ENCODE measurements at places on chromosomes 2 and 18.

GRCh38 chr18:45456090-45457021 is 158.9 kb upstream of the SLC14A2 start:
- peak; percentile 50 for ATAC-seq

- ATAC-seq, result no peak
These were observed 2.3 kb upstream of the NPPC start for GRCh38 chr2:231928481-231928880.

DNA sequence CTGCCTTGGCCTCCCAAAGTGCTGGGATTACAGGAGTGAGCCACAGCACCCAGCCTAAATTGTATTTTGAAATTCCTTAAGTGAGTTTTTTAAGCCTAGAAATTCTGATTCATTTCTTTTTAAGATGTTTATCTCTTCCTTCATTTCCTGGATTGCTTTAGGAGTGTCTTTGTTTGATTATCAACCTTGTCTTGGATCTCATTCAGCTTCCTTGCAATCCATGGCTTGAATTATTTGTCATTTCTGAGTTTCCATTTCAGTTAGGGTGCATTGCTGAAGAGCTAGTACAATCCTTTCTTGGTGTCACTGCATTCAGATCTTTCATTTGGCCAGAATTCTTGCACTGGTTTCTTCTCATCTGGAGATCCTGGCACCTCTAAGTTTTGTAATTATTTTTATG is 606.4 kb upstream of the ZNF804A start:
- ATAC-seq, result no peak

- no peak for ATAC-seq
These were observed 1.4 kb downstream of the WDCP start for GRCh38 chr2:24045511-24046508.

DNA sequence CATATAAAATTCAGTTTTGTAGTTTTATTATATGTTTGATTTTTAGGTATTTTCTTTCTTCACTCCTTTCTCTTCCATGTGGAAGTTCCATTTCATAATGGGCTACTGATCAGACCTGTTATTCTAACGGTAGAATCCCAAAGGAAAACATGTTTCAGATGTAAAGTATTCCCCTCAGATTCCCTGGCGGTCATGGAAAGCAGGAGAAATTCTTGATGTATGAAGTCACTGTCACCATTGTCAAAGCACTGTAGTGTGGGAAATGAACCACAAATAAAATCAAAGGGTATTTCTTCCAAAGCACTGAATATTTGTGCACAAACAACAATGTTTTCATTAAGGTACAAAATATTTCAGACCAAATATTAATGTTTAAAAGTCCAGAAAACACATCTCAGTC is 237.3 kb upstream of the KLHL14 start:
- ATAC-seq, result no peak

DNA sequence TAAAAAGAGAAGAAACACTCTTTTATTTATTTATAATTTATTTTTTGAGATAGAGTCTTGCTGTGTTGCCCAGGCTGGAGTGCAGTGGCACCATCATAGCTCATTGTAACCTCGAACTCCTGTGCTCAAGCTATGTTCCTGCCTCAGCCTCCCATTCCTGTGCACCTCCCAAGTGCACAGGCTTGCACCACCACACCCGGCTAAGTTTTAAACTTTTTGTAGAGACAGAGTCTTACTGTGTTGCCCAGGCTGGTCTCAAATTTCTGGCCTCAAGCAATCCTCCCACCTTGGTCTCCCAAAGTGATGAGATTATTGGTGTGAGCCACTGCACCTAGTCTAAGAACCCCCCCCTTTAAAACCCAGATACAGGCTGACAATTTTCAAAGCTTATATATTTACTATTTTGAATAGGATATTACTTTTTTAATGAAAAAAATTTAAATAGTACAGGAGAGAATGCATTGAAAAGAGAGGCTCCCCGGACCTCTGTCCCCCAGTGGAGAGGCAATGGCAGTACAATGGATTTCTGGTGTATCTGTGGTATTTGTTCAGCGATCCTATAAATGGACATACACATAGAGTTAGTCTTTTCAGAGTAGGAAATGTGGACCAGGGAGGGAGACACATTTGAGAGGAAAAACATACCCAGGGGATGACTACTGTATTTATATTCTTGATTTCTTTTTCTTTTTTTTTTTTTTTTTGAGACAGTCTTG is 48.1 kb upstream of the CNOT11 start:
- ATAC-seq, result peak; percentile 69

GRCh38 chr2:108918941-108919341 is 70.1 kb downstream of the EDAR start:
- no peak for ATAC-seq

DNA sequence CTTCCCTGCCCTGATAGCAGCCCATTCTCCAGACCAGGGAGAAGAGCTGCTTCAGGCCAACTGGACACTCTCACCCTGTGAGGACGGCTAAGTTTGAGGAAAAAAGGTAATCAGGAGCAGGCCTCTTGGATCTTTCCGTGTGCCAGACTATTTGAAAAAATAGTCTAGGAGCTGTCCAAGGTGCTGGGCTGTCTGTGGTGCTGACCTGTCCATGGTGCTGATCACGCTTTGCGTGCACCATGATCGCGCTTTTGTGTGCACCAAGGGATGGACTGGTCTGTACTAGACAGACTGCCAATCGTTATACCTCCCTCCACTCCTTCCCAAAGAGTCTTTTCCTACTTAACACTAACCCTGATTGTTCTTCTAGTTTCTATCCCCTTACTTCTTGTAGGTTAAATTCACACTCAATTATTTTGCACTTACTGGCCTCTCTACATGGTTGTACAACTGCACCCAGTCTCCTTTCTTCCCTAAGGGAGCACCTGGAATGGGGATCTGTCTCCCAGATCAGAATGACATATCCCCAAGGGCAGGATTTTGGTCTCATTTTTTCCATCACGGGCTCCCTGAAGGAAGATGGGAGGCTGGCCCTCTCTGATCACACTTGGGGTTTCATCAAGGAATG is 295.4 kb downstream of the CELF4 start:
- peak; percentile 37 for ATAC-seq

- no peak for ATAC-seq
These were observed 69.1 kb upstream of the AFF3 start for GRCh38 chr2:100211521-100211920.

GRCh38 chr2:21819454-21819853 is 695.7 kb downstream of the TDRD15 start:
- no peak for ATAC-seq

GRCh38 chr2:189254268-189254883 is 74.8 kb upstream of the COL5A2 start:
- peak; percentile 80 for ATAC-seq

DNA sequence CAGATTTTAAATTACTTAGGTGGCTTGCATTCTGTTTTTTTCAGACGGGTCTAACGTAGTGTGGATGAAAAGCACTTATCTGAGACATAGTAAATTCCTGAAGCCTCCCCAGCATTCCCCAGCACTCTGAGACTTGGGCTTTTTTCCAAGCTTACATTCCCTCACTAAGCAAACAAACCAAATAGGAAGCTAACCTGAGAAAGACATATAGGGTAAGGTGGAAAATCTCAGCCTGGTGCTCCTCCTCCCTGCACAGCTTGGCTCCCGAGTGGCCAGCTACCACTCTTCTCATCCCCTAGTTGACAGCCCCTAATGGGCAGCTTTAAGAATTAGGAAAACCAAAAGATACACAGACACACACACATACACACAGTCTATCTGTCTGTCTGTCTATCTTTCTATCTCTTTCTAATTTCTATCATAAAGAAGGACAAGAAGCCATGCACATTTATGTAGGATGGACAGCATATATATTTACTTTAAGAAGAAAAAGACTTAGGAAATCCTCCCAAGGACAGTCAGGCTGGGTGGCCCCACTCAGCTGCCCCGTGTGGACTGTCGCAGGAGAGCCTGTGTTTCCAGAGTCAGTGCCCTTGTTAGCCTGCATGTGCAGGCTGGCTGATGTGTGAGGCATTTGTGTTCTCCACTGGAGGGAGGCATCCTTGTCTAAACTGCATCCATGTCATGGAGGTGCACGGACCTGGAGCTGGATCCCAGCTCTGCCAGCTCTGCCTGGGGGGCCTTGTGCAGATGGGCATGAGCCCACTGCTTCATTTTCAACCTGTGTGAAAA is 8.2 kb downstream of the CNNM3 start:
- ATAC-seq, result peak; percentile 62

- no peak for ATAC-seq
These were observed 45.2 kb downstream of the TMEM185B start for GRCh38 chr2:120177973-120178372.

DNA sequence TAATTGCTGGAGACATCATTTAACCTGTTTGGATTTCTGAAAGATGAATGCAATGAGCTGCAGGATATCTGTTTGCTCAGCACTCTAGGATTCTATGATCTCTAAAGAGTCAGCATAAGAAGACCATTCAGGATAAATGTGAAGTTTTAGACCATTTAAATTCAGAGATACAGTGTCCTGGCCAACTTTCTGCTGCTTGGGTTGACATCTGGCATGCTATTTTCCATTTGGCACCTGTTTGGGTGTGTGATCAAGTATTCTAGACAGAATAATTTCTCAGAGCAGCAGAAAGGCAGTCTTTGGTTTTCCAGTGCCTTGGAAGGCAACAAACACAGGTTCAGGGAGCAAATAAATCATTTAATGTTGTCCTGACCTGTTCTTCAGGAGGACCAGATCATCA is 144.8 kb upstream of the NDUFV2 start:
- ATAC-seq, result no peak

GRCh38 chr2:227772932-227773331 is 27.2 kb downstream of the SCYGR8 start:
- ATAC-seq, result 0 out of 3 replicates have a peak, but pooled peaks have one; percentile 30

- no peak for ATAC-seq
These were observed 93.7 kb downstream of the TRIM43 start for GRCh38 chr2:95685513-95685912.

DNA sequence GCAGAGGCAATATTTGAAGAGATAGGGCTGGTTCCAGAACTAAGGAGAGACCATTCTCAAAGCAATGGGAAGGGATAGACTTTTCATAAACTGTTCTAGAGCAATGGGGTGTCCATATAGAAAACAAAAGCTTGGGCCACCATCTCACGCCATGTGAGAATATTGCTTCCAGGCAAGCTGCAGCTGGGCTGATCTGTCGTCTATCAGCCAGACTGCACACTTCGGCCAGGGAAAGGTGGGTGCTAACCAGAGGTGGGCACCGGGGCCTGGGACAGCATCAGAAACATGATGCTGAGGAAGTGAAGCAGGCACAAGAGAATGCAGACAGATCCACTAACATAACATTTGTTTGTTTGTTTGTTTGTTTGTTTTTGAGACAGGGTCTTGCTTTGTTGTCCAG is 43.7 kb downstream of the MYO7B start:
- no peak for ATAC-seq

DNA sequence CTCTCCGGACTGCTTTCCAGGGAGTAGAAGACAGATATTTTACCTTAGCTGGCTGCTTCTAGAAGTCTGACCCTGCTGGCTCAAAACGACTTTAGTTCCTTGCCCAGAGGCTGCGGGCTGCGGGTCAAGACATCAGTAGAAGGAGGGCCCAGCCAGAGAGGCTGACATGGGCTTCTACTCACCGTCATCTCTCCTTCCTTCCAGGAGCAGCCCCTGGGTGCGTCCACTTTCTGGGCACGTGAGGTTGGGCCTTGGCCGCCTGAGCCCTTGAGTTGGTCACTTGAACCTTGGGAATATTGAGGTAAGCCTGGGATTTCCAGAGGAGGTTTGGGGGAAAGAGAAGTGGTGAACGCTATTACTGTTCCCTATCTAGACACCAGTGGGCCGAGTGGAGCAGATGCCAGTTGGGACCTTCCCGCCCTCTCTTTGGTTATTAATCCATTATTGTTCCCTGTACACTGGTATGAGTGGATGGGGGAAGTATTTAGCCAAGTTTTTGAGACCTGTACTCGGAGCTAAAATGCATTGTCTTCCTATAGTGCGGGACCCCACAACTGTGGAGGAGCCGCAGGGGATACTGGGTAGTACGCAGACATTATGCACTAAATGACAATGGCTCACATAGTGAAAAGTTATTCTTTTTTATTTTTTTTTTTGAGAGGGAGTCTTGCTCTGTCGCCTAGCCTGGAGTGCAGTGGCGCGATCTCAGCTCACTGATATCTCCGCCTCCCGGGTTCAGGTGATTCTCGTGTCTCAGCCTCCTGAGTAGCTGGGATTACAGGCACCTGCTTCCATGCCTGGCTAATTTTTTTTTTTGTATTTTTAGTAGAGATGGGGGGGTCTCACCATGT is 26.3 kb upstream of the CASP8 start:
- no peak for ATAC-seq

DNA sequence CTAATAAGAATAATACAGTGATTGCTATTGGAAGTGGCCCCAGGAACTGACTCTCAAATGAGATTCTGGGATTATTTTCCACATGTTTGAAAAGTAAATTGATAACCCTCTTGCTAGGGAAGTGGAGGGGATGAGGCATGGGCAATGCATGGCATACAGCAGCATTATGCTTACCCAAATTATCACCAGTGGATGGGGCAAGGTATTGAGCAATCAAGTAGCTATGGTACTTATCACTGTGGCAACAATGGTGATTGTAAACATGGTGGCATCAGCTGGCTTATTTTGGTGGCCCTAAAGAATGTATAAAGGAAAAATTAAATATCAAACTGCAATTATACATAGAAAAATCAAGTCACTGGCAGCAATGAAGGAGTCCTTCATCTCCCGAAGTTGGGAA is 155.1 kb downstream of the FIGN start:
- ATAC-seq, result no peak

DNA sequence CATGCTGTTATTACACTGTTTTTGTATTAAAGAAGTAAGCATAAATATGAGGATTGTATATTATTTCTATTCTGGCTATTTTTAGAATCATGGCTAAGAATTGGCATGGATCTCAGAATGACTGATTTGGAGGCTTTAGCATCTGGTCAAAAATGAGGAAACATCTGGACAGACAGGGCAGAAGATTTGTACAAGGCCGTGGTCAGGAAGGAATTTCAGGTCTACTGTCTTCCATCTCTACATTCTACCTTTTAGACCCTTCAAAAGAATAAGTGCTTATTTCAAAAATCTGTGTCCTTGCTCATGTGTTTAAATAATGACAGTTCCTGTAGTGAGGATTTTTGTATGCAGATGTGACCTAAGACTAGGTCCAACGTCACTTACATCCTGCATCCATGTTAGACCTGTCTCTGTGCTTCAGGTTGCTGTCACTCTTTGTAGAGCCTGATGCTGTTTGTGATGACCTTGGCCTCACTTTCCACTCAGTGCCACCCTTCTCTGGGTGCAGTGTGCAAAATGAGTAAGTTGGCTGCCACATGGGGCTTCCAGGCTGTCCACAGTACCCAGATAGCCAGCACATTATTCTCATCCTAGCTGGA is 54.7 kb upstream of the B3GNT2 start:
- no peak for ATAC-seq

GRCh38 chr18:42828881-42829280 is 286.6 kb downstream of the RIT2 start:
- no peak for ATAC-seq

DNA sequence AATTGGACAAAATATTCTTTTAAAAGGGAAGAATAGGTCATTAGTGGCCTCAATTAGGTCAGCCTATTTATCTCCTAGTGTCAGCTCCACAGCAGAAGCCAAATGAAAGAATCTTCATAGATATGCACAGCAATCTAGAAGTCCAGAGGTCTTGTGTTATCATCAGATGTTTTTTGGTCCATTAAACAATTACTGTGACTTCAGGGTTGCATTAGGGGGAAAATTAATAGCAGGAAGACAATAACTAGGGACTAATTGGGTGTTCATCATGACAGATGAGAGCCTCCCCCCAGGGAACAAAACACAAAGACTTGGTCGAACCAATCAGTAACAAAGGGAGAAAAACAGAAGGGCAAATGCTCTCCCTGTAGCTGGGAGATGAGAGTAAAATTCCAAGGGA is 264.7 kb downstream of the PTH2R start:
- no peak for ATAC-seq

GRCh38 chr18:31617031-31617717 is 25.5 kb downstream of the TTR start:
- ATAC-seq, result no peak
